ENCODE measurements at places on chromosomes 4 and X.

- no peak for DNase-seq
These were observed 22.2 kb downstream of the CYBB start for GRCh38 chrX:37802028-37802427.

- no peak for DNase-seq
These were observed 1.6 kb downstream of the KDR start for GRCh38 chr4:55123791-55124190.

DNA sequence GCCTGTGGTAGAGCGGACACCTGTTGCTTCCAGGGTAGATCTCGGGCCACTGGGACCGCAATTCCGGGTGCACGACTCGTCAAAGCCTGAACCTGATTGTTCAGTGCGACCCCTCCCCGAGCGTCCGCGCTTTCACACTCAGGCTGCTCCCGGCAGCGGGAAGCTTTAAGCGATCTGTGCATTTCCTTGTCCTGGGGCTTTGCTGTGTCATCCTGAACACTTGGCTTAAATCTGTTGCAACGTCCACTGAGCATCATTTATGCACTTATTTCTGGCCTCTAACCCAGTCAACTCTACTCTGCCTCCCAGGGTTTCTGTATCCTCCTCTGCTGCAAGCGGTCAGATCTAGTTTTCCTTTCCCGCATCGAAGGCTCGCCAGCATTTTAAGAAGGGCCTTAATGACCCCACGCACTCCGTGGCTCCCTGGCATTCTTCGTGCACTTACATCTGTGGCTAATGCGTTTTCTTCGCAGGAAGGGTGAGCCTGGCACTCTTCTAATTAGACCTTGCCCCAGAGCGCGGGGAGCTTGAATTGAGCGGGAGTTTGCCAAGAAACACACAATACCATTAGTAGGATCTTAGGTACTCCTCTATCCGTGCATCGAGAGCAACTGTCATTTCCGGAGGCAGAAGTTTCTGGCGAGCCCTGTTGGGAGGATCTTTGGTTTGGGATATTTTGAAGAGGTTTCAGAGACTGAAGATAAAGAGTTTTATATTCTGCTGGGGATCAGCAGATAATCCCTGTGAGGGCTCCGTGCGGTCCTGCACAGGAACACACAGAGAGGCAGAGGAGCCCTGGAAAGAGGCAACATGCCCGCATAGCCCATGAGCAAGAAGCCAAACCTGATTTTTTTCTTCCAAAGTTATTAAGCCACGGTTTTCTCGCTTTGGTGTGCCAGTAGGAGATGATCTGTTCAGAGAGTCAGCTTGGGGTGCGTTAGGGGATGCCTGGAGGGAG, 654 bp upstream of the DDIT4L start:
- no peak for DNase-seq

DNA sequence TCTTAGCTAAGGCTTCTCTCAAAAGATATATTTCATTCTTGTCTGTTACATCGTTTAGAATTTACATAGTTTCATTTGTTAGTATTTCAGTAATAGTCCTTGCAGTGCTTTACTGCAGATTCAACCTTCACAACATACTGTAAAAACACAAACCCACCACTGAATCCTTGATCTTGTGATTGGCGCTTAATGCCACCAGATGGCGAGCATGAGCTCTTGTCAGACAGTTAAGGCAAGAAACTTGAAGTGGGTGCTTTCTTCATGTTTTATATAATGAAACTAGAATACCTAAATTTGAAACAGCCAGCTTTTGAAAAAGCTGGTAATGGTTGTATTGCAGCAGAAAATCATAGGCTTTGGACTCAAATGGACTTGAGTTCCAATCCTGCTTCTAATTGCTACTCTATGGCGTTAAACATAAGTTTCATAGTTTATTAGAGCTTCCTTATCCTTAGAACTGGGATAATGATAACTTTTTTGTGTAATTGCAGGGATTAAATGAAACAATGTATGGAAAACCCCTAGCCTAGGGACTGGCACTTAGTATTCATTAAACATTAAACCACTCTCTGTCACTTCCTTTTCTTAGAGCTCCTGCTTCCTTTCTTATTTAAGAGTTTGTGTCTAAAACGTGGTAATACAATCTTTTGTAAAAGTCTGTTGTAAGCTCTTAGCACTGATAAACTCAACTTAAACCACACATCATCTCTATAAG, 95.1 kb downstream of the USP9X start:
- DNase-seq: peak; percentile 8

- DNase-seq: no peak
These were observed 436 bp downstream of the MAGEB10 start for GRCh38 chrX:27808226-27808625.

GRCh38 chr4:172497321-172497720, 671.3 kb upstream of the GALNT7 start:
- no peak for DNase-seq

DNA sequence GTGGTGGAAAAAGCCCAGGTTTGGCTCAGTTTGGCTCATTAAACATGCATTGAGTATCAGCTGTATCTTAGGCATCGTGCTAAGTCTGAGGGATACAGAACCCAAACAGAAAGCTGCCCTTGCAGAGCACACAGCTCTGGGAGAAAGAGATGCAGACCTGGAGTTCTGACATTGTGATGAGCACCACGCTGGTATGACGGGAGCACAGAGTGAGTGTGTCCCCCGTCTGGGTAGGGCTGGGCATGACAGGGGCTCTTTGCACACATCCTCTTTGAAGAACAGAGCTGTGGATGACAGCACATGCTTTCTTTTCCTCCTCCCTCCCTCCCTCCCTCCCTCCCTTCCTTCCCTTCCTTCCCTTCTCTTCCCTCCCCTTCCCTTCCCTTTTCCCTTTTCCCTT, 52.2 kb downstream of the CLCN4 start:
- no peak for DNase-seq

- DNase-seq: no peak
These were observed 119.9 kb upstream of the AGA start for GRCh38 chr4:177562163-177562562.

DNA sequence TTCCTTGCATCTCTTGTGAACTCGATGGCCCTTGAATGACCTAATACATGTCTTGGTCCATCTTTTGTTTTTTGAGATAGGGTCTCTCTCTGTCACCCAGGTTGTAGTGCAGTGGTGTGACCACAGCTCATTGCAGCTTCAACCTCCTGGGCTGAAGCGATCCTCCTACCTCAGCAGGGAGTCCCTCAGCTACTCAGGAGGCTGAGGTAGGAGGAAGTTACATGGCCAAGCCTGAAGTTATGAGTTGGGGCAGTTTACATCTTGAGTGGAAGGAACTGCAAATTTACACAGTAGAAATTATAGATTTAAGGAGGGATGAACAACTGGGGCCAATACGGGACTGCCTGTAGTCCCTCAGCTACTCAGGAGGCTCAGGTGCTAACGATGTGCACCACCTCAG, 97.2 kb upstream of the METTL14 start:
- no peak for DNase-seq

DNA sequence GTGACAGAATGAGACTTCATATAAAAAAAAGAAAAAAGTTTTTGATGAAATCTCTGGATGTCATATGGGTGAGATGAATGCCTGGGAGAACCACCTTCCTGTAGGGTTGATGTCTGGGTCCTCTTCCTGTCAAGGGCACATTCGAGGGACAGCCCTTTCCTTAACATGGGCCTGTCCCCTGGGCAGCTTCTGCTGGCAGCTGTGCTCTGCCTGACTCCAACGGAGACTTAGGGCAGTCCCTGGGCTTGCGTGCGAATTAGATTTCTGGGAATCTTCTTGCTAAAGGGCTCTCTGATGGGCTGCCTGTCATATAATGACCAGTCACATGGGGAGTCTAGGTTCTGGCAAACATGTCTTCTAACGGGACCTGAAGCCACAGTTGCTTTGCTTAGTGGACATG, 40.7 kb downstream of the TNIP2 start:
- no peak for DNase-seq

GRCh38 chr4:108624263-108625056, 4.1 kb downstream of the RPL34 start:
- DNase-seq: no peak

DNA sequence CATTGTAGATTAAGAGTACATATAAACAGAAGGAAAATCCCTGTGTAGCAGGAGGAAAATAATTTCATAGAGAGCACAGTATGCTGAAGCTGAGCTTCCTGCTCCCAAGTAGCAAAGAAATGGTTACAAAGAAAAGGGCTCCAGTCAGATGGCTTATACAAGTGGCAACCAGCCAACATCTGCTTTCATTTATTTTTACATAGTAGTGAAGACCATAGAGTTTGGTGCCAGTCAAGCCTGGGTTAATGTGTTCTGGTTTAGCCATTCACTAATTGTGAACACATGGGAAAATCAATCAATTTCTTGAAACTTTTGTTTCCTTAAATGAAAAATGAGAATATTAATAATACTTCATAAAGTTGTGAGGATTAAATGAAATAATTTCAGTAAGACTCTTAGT, 111.3 kb upstream of the ELOVL6 start:
- DNase-seq: no peak

Measured in activated CD4-positive, alpha-beta T cell treated with anti-CD3 and anti-CD28 coated beads, Interleukin-2, amount 50 U/mL, for 4 hours (primary cell).